Thymus (tissue), 14 donors: ENCODE measurements at places on chromosomes 2 and 18.
A peak's percentile ranks its signal among the peaks of the same experiment; 100 is the strongest.

- no peaks in the 10 kb centered on the region for H3K4me1 ChIP-seq
- no peaks in the 10 kb centered on the region for H3K36me3 ChIP-seq
- DNase-seq, result no peak
- no peak overlapping the region for H3K4me3 ChIP-seq
- no peaks in the 10 kb centered on the region for H3K27me3 ChIP-seq
- H3K27ac ChIP-seq, result no peak overlapping the region
These were observed 140.3 kb upstream of the FOSL2 start for GRCh38 chr2:28252311-28252710.

DNA sequence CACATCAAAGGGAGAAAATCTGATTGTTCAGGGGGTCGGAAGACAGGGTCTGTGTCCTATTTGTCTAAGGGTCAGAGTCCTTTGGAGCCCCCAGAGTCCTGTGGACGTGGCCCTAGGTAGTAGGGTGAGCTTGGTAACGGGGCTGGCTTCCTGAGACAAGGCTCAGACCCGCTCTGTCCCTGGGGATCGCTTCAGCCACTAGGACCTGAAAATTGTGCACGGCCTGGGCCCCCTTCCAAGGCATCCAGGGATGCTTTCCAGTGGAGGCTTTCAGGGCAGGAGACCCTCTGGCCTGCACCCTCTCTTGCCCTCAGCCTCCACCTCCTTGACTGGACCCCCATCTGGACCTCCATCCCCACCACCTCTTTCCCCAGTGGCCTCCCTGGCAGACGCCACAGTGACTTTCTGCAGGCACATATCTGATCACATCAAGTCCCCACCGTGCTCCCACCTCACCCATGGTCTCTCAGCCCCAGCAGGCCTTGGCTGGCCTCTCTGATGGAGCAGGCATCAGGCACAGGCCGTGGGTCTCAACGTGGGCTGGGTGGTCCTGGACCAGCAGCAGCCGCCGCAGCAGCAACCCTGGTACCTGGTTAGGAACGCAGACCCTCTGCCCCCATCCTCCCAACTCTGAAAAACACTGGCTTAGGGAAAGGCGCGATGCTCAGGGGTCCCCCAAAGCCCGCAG is 3.8 kb downstream of the PROC start:
- peaks cover 38% of the 10 kb centered on the region for H3K4me1 ChIP-seq
- DNase-seq, result no peak
- peaks cover 29% of the 10 kb centered on the region for H3K27me3 ChIP-seq
- H3K36me3 ChIP-seq, result no peaks in the 10 kb centered on the region

DNA sequence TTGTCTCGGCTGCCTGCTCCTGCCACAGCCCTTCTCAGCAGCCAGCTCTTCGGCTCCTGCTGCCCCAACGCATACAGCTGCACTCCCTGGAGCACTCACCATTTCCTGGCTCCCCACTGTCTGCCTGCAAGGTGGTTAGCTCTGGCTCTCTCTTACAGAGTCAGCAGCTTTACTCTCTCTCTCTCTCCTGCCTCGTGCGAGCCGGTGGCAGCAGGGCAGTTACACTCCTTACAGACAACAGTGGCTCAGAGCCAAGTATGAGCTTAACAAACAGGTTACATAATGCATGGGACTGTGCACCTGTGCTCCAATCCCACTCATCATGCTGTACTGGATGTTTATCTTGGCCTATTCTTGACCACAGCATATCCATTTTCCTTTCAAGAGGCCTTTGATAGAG is 47.4 kb upstream of the DNAJC10 start:
- no peak for DNase-seq
- H3K4me3 ChIP-seq, result no peak overlapping the region
- no peaks in the 10 kb centered on the region for H3K36me3 ChIP-seq
- H3K27ac ChIP-seq, result no peak overlapping the region
- no peaks in the 10 kb centered on the region for H3K4me1 ChIP-seq

- H3K27ac ChIP-seq, result no peak overlapping the region
- H3K27me3 ChIP-seq, result peaks cover 6% of the 10 kb centered on the region
- H3K36me3 ChIP-seq, result no peaks in the 10 kb centered on the region
- H3K4me3 ChIP-seq, result no peak overlapping the region
- no peak for DNase-seq
These were observed 48.1 kb downstream of the ACOXL start for GRCh38 chr2:110780461-110780860.

GRCh38 chr2:160326786-160327185 is 126.7 kb upstream of the ITGB6 start:
- H3K27ac ChIP-seq, result no peak overlapping the region
- DNase-seq, result no peak
- no peaks in the 10 kb centered on the region for H3K4me1 ChIP-seq
- peaks cover 3% of the 10 kb centered on the region for H3K36me3 ChIP-seq
- no peak overlapping the region for H3K4me3 ChIP-seq

- peaks cover 38% of the 10 kb centered on the region for H3K27me3 ChIP-seq
- no peaks in the 10 kb centered on the region for H3K36me3 ChIP-seq
- no peak overlapping the region for H3K27ac ChIP-seq
- peaks cover 10% of the 10 kb centered on the region for H3K4me1 ChIP-seq
- peak overlapping the region; percentile 78 for H3K4me3 ChIP-seq
These were observed 1.3 kb downstream of the EML6 start for GRCh38 chr2:54724560-54725342.

DNA sequence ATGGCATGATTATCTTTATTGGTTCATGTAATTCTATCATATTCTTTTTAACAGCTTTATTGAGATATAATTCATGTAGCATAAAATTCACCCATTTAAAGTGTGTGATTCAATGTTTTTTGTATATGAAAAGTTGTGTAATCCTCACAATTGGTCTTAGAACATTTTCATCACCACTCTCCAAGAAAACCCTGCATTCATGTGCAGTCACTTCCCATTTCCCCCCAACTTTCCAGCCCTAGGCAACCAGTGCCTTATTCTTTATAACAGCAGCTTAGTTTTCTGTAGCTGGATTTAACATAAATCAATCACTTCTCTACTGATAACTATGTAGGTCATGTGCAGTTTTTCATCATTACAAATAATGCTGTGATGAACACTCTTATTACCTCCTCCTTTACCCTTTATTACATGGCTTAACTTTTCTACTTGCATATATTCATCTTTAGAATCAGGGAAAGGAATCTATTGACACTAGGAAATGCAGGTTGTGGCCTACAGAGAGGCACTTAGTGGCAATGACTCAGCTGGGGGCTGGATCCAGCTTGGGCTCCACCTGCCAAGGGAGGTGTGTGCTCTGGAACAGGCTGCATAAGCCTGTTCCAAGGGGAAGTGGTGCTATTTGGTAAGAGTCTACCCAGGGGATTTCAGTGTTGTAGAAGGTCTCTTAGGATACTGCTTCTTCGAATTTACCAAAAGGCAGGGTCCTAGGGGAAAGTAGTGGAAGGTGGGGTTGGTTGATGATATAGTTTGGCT is 89.1 kb downstream of the ETAA1 start:
- no peaks in the 10 kb centered on the region for H3K27me3 ChIP-seq
- H3K4me3 ChIP-seq, result no peak overlapping the region
- H3K27ac ChIP-seq, result no peak overlapping the region
- DNase-seq, result no peak
- no peaks in the 10 kb centered on the region for H3K36me3 ChIP-seq

- peaks cover 1% of the 10 kb centered on the region for H3K4me1 ChIP-seq
- H3K27ac ChIP-seq, result no peak overlapping the region
- H3K4me3 ChIP-seq, result no peak overlapping the region
- H3K36me3 ChIP-seq, result no peaks in the 10 kb centered on the region
- no peak for DNase-seq
- H3K27me3 ChIP-seq, result no peaks in the 10 kb centered on the region
These were observed 115.0 kb upstream of the GLS start for GRCh38 chr2:190765386-190766173.

- H3K4me1 ChIP-seq, result no peaks in the 10 kb centered on the region
- H3K27ac ChIP-seq, result no peak overlapping the region
- no peak overlapping the region for H3K4me3 ChIP-seq
- DNase-seq, result no peak
- no peaks in the 10 kb centered on the region for H3K27me3 ChIP-seq
These were observed 73.6 kb downstream of the CYBRD1 start for GRCh38 chr2:171595896-171596295.

DNA sequence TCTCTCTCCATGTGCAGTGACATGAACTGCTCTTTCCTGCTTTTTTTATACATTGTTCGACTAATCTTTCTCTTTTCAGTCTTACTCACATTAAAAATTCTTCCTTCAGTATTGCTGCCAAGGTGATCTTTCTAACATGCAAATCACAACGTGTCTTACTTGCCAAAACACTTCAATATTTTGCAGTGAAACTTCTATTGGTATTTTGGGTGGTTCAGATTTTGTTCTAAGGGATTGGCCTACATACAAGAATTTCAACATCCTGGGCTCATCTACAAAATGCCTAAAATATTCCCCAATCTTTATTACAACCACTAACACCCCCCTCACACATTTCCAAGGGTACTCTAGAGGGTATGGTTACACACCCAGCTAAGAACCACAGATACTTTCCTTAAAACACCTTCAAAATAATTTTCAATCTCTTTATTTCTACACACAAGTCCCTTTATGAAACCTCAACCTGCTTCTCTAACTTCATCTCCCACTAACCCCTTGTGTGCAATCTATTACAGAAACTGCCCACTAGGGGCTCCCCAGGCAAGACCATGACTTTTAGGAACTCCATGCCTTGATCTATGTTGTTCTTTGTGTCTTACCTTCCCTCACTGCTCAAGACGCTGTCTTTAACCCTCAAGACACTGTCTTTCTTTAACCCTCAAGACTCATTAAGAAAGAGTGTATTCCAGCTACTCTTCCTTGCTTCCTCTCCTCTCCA is 50.9 kb downstream of the COL3A1 start:
- H3K27me3 ChIP-seq, result no peaks in the 10 kb centered on the region
- H3K27ac ChIP-seq, result no peak overlapping the region
- H3K4me1 ChIP-seq, result no peaks in the 10 kb centered on the region
- no peaks in the 10 kb centered on the region for H3K36me3 ChIP-seq
- no peak overlapping the region for H3K4me3 ChIP-seq

- H3K27ac ChIP-seq, result no peak overlapping the region
- peaks cover 9% of the 10 kb centered on the region for H3K36me3 ChIP-seq
- no peaks in the 10 kb centered on the region for H3K27me3 ChIP-seq
- H3K4me1 ChIP-seq, result peaks cover 3% of the 10 kb centered on the region
These were observed 12.3 kb downstream of the ARL6IP6 start for GRCh38 chr2:152730591-152731333.

- no peaks in the 10 kb centered on the region for H3K27me3 ChIP-seq
- no peak overlapping the region for H3K4me3 ChIP-seq
- no peaks in the 10 kb centered on the region for H3K4me1 ChIP-seq
- H3K27ac ChIP-seq, result no peak overlapping the region
- no peaks in the 10 kb centered on the region for H3K36me3 ChIP-seq
- no peak for DNase-seq
These were observed 61.8 kb upstream of the EFEMP1 start for GRCh38 chr2:55985406-55985805.

- H3K4me3 ChIP-seq, result no peak overlapping the region
- DNase-seq, result no peak
- no peaks in the 10 kb centered on the region for H3K4me1 ChIP-seq
- H3K36me3 ChIP-seq, result no peaks in the 10 kb centered on the region
These were observed 39.7 kb upstream of the NABP1 start for GRCh38 chr2:191638079-191638801.

GRCh38 chr18:70457223-70457622 is 168.4 kb downstream of the SOCS6 start:
- DNase-seq, result no peak
- no peaks in the 10 kb centered on the region for H3K4me1 ChIP-seq

DNA sequence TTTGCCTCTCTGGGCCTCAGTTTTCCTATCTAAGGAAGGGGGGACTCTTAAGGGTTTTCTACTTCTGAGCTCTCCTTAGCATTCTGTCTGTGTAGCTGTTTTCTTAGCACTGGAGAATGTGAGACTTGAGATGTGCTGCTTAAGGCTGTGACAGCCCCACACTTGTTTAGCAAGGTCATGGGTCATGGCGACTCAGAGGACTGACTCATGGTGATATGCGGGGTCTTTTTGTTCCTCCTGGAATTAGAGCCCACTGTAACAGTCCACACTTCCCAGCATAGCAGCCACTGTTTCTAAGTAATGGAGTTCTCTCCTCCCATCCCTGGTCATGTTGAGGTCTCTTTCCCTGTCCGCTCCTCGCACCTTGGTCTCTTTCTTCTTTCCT is 4.1 kb upstream of the LPIN1 start:
- no peak for DNase-seq
- H3K4me3 ChIP-seq, result no peak overlapping the region
- H3K27me3 ChIP-seq, result no peaks in the 10 kb centered on the region
- H3K36me3 ChIP-seq, result no peaks in the 10 kb centered on the region

DNA sequence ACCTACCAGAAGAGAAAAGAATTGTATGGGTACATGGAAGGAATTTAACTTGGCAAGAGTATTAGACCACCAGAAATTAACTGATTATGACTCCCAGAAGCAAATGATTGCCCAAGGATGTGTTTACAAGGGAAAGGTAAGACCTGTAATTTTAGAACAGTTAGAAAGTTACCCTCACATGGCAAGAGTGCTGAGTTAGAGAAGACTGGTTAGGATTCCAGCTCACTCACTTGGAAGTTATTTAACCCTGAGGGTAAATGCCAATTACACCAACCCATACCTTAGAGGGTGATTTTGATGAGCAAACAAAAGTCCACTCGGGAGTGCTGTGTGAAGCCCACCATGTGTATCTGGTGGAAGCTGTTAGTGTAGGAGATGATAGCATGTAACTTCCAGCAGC is 170.2 kb downstream of the TPGS2 start:
- H3K27ac ChIP-seq, result no peak overlapping the region
- no peaks in the 10 kb centered on the region for H3K4me1 ChIP-seq
- no peaks in the 10 kb centered on the region for H3K36me3 ChIP-seq

DNA sequence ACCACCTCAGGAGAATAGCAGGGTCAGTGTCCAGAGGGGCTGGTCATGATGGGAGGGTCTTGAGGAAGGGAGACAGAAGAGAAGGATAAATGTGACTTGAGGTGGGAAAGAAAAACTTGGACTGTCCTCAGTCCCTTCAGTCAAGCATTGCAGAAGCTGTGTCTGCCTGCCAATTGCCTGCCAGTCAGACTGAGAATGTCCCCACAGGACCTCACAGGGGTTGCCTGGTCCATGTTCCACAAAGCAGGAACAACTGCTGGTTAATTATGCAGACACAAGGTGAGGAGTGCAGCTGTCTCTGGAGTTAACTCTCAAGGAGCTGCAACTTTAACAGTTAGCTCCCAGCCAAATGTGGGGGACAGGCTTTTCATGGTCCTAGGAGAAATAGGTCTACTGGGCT is 75.7 kb downstream of the TRIM43 start:
- no peak for DNase-seq
- H3K36me3 ChIP-seq, result no peaks in the 10 kb centered on the region
- no peaks in the 10 kb centered on the region for H3K27me3 ChIP-seq
- peaks cover 79% of the 10 kb centered on the region for H3K4me1 ChIP-seq
- peak overlapping the region; percentile 88 for H3K27ac ChIP-seq
- no peak overlapping the region for H3K4me3 ChIP-seq

GRCh38 chr2:1626271-1626681 is 118.0 kb downstream of the PXDN start:
- no peaks in the 10 kb centered on the region for H3K36me3 ChIP-seq
- no peaks in the 10 kb centered on the region for H3K27me3 ChIP-seq
- no peak overlapping the region for H3K27ac ChIP-seq
- no peaks in the 10 kb centered on the region for H3K4me1 ChIP-seq
- DNase-seq, result no peak
- no peak overlapping the region for H3K4me3 ChIP-seq

- DNase-seq, result no peak
- H3K27ac ChIP-seq, result no peak overlapping the region
- peaks cover 13% of the 10 kb centered on the region for H3K27me3 ChIP-seq
These were observed 14.3 kb downstream of the B3GNT7 start for GRCh38 chr2:231409776-231410175.

GRCh38 chr18:57004366-57005121 is 142.3 kb upstream of the BOD1L2 start:
- no peaks in the 10 kb centered on the region for H3K36me3 ChIP-seq
- no peaks in the 10 kb centered on the region for H3K4me1 ChIP-seq
- peak; percentile 16 for DNase-seq
- no peak overlapping the region for H3K4me3 ChIP-seq
- peak overlapping the region; percentile 69 for H3K27ac ChIP-seq
- no peaks in the 10 kb centered on the region for H3K27me3 ChIP-seq
